Hippocampal formation (tissue), 2 donors: ENCODE measurements at places on chromosomes 16 and 17.

DNA sequence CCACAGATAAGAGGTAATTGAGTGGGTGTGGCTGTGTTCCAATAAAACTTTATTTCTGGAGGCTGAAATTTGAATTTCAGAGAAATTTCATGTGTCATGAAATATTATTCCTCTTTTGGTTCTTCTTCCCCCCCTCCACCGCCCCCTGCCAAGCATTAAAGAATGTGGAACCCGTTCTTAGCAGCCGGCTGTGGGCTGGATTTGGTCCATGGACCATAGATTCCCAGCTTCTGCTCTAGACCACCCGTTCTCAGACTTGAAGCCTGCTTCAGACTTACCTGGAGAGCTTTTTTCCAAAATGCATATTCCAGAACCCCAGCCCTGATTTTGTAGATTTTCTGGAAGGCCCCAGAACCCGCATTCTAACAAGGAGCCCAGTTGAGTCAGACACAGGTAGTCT lies 15.1 kb upstream of the LASP1NB start:
- DNase-seq = no peak

GRCh38 chr17:68184816-68185436 lies 62.9 kb upstream of the AMZ2 start:
- no peak for DNase-seq

DNA sequence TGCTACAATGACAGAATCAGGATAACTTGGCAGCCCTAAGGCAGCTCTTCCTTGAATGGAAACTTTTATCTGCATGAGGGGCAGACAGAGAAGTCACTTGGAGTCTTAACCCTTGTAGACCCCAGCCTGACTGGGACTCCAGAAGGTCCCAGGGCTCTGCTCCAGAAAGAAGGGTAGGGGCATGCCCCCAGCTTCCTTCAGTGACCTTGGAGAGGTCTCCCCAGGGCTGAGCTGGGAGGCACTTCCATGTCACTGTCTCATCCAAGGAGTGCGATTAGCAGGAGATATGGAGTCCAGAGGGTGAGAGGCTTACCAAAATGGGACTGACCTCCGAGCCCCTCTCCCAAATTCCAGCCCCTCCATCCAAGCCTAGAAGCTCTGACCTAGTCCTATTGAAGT lies 3.4 kb upstream of the NLRC5 start:
- DNase-seq = no peak

DNA sequence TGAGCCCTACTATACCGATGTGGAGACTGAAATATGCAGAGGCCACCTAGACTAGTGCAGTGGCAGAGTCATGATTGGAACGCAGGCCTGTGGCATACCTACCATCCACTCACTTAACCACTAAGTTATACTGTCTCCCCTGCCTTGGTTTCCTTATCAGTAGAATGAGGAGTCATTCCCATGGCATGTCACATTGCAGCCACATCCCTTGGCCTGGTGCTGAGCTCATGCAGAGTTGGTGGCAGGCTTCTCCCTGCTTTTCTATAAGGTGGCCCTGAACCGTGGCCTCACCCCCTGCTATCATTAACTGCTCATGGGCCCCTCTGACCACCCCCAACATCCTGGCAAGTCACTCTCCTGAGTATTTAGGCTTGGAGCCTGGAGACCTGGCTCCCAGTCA lies 212.5 kb downstream of the KATNIP start:
- no peak for DNase-seq

DNA sequence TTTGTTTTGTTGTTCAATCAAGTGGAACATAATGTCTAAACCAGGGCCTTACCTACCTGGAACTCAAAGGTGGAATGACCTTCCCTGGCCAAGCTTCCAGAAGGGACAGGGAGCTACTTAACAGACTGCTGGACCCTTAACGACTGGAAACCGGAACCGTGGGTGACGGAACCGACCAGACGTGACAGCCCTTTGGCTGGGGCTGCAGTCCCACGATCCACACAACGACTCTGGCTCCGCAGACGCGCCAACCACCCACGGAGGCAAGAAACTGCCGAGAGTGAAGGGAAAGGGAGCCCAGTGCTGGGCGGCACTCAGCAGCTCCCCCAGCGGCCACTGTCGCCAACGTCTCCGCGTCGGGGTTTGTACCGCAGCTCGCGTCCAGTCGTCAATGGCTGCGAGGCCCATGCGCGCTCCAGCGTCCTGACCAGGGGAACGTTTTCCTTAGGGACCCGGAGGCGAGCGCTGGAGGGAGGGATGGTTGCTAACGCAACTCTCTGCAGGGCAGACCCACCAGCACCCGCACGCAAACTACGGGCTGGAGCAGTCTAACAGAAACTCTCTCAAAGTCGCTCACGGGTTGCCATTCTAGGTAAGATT lies 5.5 kb upstream of the KIF22 start:
- DNase-seq = peak; percentile 39

- DNase-seq = no peak
Measured at GRCh38 chr17:80323982-80324381, 63.3 kb downstream of the RNF213 start.

DNA sequence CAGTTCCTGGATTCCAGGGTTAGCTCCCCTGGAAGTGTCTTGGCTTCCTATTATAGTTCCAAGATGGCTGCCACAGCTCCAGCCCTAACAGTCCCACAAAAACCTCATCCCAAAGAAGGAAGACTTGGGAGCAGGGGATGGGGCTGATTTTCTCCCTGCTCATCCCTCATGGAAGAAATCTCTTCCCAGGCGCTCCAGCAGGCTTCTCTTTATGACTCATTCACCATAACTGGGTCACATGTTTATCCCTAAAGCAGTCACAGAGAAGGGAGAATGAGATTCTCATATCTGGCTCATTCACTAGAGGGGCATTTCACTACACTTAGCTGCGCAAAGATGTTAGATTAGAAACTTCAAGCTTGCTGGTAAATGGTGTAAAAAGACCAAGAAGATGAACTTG lies 206.5 kb upstream of the IRX3 start:
- no peak for DNase-seq

DNA sequence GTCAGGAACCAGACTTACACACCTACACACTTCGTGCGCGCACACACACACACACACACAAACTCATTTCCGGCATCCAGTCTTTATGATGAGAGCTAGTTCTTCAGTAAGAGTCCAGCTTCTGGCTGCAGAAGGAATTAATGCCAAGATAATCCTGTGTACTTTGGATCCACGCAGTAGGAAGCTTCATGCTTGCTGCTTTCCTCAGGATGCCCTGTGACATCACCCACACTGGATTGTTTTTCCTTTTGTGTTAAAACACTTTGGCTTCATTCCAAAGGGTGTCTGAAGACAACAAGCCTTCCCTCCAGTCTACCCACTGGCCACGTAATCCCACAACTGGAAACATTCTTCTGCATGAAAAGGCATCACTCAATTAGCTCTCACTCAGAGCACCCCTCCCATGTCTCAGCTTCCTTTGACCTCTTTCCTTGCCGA lies 35.4 kb downstream of the KCNJ16 start:
- no peak for DNase-seq

DNA sequence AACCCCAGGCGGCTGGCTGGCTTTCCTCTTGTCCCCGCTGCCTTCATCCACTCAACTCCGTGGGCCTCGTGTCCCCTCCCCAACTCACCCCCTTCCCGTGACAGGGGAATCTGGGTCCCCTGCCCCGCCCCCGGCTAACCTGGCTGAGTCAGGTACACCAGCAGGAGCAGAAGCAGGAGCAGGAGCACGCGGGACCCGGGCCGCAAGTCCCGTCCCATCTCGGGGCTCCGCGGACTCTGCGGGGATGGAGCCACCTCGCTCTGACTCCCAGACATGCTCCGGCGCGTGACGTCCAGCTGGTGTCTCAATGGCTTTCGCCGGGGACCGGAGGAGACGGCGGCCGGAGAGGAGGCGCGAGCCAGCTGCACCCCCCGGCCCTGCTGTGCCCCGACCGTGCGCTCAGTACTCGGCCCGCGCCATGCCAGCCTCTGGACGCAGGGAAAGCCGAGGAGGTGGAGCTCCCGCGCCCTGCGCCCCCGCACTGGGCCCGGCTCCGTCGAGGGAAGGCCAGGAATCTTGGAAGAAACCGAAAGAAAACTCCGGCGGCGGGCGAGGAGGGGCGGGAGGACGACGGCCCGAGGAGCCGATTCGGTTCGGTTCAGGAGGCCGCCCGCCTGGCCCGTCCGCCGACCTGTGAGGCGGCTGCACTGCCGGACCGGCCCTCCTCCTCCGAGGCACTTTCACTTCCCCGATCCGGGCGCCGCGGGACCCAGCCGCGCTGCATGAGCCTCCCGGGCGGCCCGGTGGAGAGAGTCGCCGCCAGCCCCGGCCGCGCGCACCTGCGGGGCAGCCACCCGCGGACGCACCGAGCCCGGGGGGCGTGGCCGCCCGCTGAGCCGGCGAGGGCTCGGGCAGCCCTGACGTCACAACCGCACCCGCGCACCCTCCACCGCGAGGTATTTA lies at the start of the genes CXCL16 and ZMYND15:
Gene CXCL16, minus strand, starts transcription at position 807 of the 903 bp plus-strand sequence. Its CDS starts 589 bp downstream, at position 218.
Gene ZMYND15, plus strand, starts transcription at position 712 of the 903 bp plus-strand sequence. CDS start 716 bp downstream, outside the sequence.
- no peak for DNase-seq

- DNase-seq = no peak
Measured at GRCh38 chr17:34219405-34219804, 35.7 kb upstream of the CCL2 start.

GRCh38 chr17:50797135-50797810 lies 30.0 kb upstream of the ANKRD40CL start:
- DNase-seq = no peak

DNA sequence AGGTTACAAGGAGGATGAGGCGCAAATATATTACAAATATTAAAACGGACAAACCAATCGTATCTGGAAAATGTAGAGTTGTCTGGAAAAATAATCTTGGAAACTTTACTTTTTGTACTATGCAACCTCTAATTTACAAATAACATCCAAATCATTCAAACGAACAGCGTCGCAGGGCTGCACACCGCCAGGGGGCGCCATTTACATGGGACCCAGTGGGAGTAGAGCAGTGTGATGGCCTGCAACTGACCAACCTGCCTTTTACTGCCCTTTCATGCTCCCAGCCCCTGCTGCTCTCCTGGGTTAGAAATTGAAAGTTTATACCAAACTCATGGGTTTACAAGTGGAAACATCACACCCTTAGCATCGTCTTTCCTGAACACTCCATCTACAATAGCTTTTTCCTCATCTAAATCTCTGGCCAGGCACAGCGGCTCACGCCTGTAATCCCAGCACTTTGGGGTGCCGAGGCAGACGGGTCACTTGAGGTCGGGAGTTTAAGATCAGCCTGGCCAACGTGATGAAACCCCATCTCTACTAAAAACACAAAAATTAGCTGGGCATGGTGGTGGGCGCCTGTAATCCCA lies 10.0 kb downstream of the PITPNC1 start:
- peak; percentile 4 for DNase-seq

GRCh38 chr17:79019632-79020584 lies 4.1 kb upstream of the C1QTNF1 start:
- DNase-seq = peak; percentile 25

GRCh38 chr17:73420897-73421296 lies 109.1 kb upstream of the CDC42EP4 start:
- DNase-seq = no peak

- peak; percentile 31 for DNase-seq
Measured at GRCh38 chr16:10752843-10753523, 9.3 kb downstream of the NUBP1 start.

- DNase-seq = no peak
Measured at GRCh38 chr17:6555331-6556120, 829 bp downstream of the PITPNM3 start.

- DNase-seq = no peak
Measured at GRCh38 chr17:45917081-45917480, 22.7 kb downstream of the MAPT start.

DNA sequence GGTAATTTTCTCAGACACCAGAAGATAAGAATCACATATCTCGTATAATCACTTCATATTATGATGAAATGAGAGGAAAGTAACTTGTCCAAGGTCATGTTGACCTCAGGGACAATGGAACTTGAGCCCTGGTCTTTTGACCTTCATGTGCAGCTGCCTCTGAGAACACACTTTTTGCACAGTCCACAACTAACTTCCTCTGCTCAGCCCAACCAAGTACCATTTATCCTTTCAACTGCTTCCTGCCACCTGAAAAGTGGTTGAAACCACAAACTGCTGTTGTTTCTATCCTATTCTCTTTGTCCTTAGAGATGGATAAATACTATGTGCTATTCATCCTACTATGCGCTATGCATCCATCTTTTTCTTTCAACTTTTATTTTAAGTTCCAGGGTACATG lies 2.3 kb upstream of the CCL1 start:
- no peak for DNase-seq

DNA sequence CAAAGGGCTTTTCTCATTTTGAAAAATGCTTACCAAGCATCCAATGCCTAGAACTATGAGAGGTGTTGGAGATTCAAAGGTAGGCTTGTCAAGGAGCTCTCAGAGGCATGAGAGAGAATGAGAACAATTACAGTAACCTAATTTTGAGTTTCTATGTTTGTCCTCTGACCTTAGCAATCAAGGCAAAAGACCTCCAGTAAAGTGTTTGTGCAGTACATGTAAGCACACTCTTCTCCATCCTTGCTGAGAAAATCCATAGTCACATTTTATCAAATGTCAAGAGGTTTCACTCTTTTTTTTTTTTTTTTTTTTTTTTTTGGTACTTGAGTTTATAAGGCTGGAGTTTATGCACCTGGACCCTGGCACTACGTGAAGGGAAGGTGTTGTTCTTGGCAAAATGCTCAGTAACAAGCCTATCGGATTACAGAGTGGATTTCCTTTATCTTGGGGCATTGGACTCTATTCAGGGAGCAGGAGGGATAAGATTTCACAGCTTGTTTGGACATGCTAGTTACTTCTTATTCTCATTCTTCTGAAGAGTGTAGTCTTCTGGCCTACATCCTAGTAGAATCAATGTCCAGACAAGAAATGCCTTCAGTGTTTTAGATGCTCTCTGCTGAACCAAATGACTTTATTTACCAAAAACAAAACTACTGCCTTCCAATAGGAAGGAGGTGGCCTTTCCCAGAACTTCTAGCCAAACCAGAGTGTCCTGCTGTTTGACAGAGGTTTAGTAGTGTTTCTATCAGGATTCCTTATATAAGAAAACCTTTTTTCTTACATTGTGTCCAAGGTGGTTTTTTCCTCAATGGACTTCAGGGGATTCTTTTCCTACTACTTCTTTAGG lies 21.9 kb downstream of the KCNJ2 start:
- DNase-seq = no peak

DNA sequence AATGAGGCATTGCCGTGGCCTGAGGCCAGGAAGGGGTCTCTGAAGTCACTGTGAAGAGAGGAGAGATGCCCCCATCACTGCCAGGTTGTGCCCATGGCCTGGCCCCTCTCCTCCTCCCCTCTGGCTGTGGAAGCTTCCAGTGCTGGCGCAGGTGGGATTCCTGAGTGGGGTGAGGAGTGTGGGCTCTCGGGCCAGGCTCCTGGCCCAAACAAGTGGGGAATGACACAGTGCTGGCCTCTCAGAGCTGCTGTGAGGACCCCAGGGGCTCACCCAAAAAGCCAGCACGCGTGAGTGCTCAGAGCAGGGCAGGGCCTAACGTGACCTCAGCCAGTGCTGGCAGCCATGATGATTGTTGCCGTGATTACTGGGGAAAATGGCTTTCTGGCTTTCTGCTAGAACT lies 53.5 kb upstream of the MTSS2 start:
- DNase-seq = no peak

DNA sequence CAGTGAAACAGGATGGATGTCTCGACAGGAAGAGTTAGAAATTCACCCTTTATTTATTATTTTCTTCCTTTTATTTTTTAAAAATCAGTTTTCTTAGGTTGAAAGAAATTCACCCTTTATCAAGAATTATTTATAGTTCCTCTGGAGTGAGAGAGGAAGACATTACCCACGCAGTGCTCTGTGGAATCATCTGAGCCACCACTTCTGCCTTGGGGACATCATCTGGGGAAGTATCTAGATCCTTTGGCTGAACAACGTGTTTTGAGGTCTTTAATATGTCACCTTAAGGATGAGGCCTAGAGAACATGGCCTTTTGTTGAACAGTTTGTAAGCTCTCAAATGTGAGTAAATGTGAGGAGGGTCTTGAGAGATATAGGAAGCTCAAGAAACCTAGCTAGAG lies 183.3 kb downstream of the UTP18 start:
- no peak for DNase-seq

- DNase-seq = no peak
Measured at GRCh38 chr17:34401165-34401564, 38.1 kb upstream of the CCL1 start.
